Liver (tissue), 10 donors: ENCODE measurements at places on chromosomes 1 and 21. TPM values are rescaled to one million over a fixed set of nuclear protein-coding genes. Genes with fewer than 3 reads are reported as not detected.

Gene ADAMTS1
- polyA plus RNA-seq, result 8.0 TPM

DNA sequence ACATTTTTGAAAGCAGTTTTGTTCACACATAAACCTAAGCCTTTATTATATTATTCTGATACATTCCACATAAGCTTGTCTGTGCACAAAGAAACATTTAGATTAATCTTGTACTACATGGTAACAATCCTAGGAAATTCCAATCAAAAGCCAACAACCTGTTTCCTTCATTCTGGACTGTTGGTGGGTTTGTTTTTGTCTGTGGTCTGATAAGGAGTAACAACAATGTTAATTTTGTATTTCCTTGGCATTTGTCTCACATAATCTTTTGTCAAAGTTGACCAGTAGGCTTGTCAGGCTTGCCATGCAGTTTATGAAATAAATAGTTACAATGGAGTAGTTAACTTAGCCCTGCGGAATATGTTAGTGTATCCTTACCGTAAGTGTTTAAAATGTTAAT is 183.3 kb downstream of the DHRS3 start:
- no peak for DNase-seq

Gene FGR
- polyA plus RNA-seq, result 4.6 TPM

Gene NEGR1
- polyA plus RNA-seq, result 0.12 TPM

DNA sequence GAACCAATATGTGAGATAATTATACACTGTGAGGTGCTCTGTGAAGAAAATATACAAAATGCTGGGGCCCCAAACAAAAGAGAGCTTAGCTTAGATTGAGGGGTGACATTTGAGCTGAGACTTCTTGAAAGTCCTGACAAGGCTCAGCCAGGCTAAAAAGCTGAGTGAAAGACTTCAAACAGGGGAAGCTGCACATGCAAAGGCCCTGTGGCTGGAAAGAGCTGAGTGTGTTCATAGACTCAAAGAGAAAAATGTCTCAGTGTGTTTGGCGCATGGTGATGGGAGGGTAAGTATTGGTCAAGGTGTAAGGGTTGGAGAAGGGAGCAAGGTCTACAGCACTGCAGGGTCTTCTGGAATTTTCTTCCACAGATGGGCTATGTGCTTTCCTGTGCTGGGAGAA is 127.2 kb upstream of the KLHDC7A start:
- no peak for DNase-seq

Gene PLA2G2F
- not detected for polyA plus RNA-seq
